ENCODE measurements at places on chromosomes 1 and 21.

- DNase-seq: no peak
Measured at GRCh38 chr1:225290244-225290643, 137.6 kb downstream of the LBR start.

GRCh38 chr1:107669996-107670395 is 295.0 kb downstream of the VAV3 start:
- DNase-seq: no peak

- DNase-seq: no peak
Measured at GRCh38 chr1:182473556-182473955, 23.6 kb downstream of the RGSL1 start.

DNA sequence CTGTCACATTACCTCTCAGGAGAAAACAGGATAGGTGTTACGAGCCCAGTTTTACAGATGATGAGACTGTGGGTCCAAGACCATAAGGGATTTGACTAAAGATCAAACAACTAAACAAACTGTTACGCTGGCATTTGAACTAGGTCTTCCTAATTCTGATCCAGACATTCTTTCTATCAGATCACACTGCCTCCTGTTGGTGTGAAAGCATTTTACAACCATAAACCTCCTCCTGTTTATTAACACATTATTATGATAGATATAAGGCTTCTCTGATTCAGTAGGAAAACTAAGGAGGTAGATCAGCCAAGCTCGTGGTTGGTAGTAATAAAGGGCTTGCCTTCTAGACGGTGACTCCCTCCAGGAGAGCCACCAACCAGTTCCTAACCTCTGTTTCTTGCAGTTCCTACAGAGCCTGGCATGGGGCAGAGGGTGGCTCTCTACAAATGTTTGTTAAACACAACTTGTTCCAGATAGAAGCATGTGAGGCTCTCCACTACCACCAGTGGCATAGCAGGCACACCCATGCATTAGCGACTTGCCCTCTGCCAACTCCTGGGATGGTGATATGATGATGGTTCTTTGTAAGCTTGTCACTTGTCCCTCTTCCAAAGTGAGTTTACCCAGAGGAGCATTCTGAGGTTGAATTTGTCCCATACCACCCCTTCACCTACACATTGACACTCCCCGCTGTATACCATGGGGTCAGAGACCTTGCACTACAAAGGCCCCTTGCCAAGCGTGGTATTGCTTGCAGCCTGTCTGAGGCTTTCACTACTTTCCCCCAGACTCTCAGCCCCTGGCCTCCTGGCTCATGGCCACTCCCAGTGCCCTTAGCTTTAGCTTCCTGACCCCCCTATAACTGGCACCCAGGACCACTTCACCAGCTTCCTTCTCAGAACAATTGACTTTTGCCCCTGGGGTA is 96.4 kb upstream of the HOOK1 start:
- no peak for DNase-seq

GRCh38 chr1:75671708-75672107 is 52.8 kb upstream of the ACADM start:
- DNase-seq: no peak

GRCh38 chr1:162349635-162350330 is 26.9 kb downstream of the SPATA46 start:
- DNase-seq: peak; percentile 90

DNA sequence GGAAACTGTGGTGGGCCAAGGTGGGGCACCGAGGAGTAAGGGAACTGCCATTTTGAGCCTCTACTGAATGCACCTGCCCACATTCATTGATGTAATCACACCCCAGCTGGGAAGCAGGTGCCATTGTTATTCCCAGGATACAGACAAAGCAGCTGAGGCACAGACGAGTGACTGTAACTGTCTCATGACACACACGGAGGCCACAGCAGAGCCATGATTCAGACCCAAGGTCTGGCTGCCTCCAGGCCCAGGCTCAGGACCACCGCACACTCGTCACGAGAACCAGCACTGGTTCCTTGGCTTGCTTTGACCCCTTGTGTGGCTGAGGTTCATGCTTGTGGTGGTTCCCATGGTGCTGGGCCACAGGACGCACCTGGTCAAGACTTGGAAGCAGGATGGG is 45.6 kb upstream of the CLIC4 start:
- DNase-seq: no peak

- no peak for DNase-seq
Measured at GRCh38 chr1:114109981-114110380, 43.7 kb downstream of the SYT6 start.

GRCh38 chr1:47710329-47711071 is 272.7 kb downstream of the FOXD2 start:
- DNase-seq: peak; percentile 50

DNA sequence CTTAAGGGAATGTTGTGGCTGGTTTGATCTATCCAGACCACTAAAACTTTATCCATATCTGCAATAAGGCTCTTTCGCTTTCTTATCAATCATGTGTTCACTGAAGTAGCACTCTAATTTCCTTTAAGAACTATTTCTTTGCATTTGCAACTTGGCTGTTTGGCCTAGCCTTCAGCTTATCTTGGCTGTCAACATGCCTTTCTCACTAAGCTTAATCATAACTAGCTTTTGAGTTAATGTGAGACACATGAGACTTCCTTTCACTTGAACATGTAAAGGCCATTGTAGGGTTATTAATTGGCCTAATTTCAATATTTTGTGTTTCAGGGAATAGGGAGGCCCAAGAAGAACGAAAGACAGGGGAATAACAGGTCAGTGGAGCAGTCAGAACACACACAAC is 124.7 kb downstream of the TNFSF18 start:
- DNase-seq: no peak

DNA sequence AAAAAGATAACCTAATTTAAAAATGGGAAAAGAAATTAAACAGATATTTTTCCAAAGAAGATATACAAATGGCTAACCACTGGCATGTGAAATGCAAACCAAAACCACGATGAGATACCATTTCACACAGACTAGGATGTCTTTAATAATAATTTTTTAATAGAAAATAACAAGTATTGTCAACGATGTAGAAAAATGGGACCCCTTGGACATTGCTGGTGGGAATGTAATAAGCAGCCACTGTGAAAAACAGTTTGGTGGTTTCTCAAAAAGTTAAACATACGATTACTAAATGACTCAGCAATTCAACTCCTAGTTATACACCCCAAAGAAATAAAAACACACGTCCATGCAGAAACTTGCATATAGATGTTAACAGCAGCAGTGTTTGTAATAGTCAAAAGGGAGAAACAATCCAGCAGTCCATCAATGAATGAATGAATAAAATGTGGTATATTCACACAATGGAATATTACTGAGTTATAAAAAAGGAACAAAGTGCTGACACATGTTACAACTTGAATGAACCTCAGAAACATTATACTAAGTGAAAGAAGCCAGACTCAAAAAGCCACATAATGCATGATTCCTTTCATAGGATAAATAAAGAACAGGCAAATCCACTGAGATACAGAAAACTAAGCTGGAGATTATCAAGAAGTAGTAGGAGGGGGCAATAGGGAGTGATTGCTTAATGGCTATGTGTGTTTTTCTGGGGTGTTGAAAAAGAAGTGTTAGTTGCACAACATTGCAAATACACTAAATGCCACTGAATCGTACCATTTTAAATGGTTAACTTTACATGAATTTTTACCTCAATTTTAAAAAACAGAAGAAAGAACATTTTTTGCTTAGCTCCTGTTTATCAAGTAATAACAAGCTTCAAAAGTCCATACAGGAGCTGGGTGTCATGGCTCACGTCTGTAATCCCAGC is 4.1 kb downstream of the PPT1 start:
- peak; percentile 42 for DNase-seq

GRCh38 chr1:63934697-63935096 is 160.9 kb downstream of the ROR1 start:
- DNase-seq: no peak

- peak; percentile 62 for DNase-seq
Measured at GRCh38 chr1:996851-997712, 2.8 kb downstream of the HES4 start.

GRCh38 chr1:198656500-198656932 is 17.7 kb downstream of the PTPRC start:
- no peak for DNase-seq

DNA sequence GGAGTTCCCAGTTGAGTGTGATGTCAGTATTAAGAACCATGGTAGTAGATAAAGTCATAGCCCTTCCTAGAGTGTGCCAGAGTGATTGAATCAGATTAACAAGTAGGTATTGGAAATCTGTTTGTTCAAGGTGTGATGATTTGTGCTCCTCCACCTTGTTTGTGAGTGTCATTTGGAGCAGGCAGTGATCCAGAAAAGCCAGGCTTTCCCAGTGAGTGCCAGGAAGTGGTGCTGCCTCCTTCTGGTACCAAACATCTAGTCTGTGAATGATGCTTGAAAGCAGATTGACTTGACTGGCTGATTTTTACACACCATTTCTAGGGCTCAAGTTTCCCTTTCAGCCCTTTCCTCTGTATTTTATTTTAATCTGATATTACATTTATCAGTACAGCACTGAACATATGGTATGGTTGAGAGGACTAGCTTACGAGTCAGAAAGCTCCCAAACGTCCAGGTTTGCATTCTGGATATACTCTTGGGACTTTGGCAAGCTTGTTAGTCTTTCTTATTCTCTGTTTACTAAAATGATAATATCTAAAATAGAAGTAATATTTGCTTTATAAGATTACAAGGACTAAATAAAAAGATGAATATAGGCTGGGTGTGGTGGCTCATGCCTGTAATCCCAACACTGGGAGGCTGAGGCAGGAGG is 100.7 kb downstream of the PATJ start:
- no peak for DNase-seq

GRCh38 chr1:42316292-42316691 is 18.7 kb downstream of the FOXJ3 start:
- no peak for DNase-seq

DNA sequence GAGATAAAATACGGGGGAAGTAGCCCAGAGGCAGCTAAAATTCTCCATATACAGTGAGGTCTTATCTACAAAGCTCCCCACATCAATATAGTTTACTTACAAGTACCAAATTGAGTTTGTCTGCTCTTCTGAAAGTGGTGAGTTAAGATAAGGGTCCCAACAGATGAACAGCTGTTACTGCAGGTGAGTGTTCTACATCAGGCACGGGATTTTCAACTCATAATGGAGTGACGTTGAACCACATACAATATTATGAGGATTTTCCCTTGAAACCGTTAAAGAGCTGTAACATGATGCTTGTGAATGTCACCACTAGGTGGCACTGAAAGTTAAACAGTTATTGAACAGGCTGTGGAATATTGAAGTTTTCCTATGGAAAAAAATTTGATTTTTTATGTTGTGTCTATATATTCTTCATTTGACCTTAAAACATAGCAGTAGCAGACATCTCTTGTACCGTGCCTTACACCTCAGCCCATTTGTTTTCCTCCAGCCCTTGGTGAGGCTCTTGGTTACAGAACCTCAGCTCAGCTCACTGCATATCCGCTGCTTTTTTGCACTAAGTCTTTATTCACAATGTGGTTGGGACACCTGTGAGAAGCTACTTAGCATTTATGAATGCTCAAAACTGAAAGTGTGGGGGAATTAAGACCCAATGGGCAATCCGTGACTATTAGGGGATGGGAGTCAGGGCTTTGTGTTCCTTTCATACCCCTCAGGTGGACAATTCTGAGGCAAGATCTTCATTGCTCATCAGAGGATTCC is 23.2 kb downstream of the CD1D start:
- peak; percentile 67 for DNase-seq

GRCh38 chr1:31069392-31069791 is 3.9 kb upstream of the PUM1 start:
- DNase-seq: no peak

DNA sequence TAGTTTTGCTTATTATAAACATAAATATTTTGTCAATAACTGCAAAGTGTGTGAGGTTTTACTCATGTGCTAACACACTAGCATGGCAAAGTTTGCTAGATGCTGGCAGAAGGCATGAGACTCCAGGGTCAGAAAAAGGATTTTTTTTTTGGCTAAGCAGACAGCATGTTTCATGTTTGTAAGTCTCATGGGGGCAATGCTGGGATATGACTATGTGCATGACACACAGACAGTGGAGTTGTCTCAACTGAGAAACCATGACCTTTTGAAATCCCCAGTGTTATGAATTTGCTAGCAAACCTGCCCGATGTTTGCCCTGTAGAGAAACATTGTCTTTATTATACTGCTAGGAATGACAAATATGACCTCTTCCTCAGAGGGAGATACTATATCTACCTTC is 448.2 kb downstream of the BRINP3 start:
- DNase-seq: no peak

DNA sequence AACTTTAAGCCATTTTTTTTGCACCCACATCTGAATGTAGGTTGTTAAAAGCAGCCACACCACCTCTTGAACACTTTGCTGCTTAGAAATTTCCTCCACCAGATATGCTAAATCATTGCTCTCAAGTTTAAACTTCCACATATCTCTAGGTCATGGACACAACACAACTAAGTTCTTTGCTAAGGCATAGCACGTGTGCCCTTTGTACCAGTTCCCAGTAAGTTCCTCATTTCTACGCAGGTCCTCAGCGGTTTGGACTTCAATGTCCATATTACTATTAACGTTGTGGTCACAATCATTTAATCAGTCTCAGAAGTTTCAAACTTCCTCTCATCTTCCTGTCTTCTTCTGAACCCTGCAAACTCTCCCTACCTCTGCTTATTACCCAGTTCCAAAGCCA is 661.6 kb upstream of the PKN2 start:
- no peak for DNase-seq

DNA sequence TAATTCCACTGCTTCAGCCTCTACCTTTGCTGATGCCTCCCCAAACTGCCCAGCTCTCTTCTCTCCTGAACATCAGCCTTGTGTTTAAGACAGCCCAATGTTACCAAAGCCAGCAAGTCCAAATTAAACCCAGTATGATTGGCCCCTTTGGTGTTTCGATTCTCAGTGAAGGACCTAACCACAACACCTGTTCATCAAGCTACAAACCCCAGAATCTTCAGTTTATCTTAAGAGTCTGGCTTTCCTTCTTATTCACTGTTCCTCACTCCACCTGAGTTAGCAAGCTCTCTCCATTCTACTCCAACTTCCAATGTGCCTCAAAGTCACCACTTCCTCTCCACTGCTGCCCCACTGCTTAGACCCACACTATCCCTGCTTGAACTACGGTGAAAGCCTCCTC is 25.5 kb upstream of the ITPKB start:
- peak; percentile 14 for DNase-seq

GRCh38 chr1:169186106-169186505 is 79.6 kb downstream of the ATP1B1 start:
- no peak for DNase-seq

All from mesenchymal stem cell (in vitro differentiated cells and primary cell).